ENCODE measurements at places on chromosomes 16 and 17. TPM values are rescaled to one million over a fixed set of nuclear protein-coding genes. Genes with fewer than 3 reads are reported as not detected.
A peak's percentile ranks its signal among the peaks of the same experiment; 100 is the strongest.

Gene RAB34
- total RNA-seq, result 237 TPM

- DNase-seq, result no peak
Measured at GRCh38 chr17:65389949-65390348, 171.5 kb downstream of the AXIN2 start.

DNA sequence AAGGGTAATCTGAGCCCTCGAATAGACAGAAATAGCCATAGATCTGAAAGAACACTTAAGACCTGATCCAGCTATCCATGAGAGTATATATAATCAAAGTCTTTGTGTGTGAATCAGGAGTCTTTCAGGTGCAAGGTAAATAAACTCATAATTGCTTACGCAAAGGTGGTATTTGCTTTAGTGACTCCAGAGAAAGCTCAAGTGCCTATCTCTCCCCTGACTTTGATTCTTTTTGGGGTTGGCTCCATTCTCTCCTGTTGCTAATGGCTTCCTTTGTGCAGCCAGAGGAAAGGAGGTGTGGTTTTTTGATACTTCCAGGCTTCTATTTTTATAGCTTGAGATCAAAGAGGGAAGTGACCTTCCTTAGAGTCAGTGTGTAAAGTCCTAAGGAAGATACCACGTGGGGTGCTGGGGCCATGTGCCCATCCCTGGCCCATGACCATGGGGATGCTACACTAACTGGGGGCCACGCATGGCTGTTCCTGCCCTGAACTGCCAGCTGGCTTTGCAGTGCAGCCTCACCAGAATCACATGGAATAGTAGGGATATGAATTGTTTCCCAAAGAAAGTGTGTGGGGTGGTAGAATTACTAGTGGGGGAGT, 45.8 kb downstream of the TENT4B start:
- no peak for DNase-seq

- DNase-seq, result no peak
Measured at GRCh38 chr17:59897090-59897489, 4.2 kb downstream of the RPS6KB1 start.

DNA sequence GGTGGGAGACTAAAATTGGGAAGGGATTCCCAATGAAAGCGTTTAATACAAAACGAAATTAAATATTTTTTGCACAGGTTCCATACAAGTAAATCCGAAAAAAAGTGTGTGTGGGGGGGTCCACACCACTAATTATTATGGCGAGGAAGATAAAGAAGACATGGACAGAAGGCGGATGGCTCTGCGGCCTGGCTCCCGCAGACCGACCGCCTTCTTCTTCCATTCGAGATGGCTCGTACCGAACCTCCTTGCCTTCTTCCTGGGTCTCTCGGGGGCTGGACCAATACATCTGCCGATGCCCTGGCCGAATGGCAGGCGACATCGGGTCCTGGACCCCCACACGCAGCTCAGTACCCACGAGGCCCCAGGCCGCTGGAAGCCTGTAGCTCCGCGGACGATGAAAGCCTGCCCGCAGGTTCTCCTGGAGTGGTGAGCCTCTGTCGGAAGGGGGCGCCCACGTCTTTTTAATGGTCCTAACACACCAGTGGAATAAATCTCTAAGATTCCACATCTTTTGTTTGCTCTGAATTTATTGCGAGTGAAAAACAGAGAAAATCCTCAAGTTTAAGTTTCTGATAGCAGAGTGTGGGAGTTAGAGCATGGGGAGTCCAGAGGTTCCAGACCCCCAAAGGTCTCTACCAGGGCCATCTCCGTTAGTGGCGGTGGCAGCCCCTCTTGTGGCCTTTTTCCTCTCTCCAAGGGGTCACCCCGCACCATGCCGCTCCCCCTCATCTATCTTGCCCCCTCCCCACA, 1.4 kb downstream of the PRAC2 start:
- peak; percentile 88 for DNase-seq

Gene PDIA2
- 1.3 TPM for total RNA-seq

Measured in H1 (cell line).